ENCODE measurements at places on chromosomes 13 and 19. TPM values are rescaled to one million over a fixed set of nuclear protein-coding genes. Genes with fewer than 3 reads are reported as not detected.
A peak's percentile ranks its signal among the peaks of the same experiment; 100 is the strongest.

Gene ZNF575
- total RNA-seq = 1.1 TPM

Gene FAM32A
- total RNA-seq = 62.0 TPM

Gene IGSF23
- 0.37 TPM for total RNA-seq

Gene KIR3DL1
- total RNA-seq = not detected

Gene CACNG7
- total RNA-seq = 0.81 TPM

Gene A1BG
- total RNA-seq = 3.5 TPM

Gene MBD3L3
- total RNA-seq = 2.6 TPM

Gene FSD1
- 24.9 TPM for total RNA-seq

Gene FLT1
- total RNA-seq = 47.4 TPM

Gene ZNF776
- 31.0 TPM for total RNA-seq

Gene CCL25
- total RNA-seq = not detected

DNA sequence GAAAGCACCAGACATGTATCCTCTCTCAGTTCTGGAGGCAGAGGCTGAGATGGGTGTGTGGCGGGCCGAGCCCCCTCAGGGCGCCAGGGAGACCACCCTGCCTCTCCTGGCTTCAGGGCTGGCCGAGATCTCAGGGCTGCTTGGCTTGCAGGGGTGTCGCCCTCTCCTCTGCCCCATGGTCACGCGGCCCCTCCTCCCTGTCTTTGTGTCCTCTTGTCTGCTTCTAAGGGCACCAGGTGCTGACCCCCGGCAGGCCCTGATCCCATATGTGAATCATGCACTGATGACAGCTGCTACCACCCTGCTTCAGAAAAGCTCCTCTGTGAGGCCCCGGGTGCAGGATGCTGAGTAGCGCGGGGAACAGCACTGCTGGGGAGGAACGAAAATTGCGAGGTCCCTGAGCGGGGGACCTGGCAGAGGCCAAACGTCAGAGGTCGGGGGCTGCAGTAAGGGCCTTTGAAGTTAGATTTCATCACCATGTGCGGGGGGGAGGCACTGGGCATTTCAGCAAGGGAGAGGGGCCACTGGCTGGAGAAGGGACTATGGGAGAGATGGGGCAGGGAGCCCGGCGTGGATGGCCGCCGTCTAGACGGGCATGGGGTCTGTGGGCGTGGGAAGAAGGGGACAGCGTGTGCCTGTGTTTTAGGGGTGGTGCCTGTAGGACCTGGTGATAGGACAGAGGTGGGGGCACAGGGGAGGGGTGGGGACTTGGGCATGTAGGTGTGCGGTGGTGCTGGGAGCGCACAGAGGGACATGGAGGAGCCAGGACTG, 125.2 kb downstream of the KDM4B start:
- no peak for DNase-seq

- no peak for DNase-seq
Measured at GRCh38 chr19:32373585-32374295, 28.3 kb downstream of the ZNF507 start.

GRCh38 chr13:84050536-84050935, 168.3 kb upstream of the SLITRK1 start:
- no peak for DNase-seq

DNA sequence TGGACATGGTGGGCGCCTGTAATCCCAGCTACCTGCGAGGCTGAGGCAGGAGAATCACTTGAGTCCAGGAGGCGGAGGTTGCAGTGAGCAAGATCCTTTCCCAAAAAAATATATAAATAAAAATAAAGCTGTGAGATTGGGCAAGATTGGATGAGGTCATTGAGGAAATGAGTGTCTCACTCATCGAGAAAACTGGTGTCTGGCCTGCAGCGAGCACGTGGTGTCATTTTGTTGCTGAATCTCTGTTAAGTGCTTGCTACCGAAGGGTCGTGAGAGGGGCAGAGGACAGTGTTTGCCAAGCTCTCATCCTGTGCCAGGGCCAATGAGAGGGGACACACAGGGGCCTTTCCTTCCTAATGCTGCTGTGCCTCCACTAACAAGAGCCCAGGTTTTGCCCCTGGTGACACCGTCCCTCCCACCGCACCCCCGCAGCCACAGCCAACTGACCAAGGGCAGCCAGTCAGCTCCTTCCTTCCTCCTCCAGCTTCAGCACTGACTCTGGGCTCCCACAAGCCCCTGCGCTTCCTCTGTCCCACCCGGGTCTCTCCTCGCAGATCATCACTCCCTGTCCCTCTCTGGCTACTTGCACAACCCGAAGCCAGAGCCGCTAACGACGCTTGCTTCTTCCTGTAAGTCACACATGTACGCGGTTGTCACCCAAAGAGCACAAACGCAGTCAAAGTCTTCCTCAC, 3.2 kb downstream of the POLD1 start:
- DNase-seq = no peak

DNA sequence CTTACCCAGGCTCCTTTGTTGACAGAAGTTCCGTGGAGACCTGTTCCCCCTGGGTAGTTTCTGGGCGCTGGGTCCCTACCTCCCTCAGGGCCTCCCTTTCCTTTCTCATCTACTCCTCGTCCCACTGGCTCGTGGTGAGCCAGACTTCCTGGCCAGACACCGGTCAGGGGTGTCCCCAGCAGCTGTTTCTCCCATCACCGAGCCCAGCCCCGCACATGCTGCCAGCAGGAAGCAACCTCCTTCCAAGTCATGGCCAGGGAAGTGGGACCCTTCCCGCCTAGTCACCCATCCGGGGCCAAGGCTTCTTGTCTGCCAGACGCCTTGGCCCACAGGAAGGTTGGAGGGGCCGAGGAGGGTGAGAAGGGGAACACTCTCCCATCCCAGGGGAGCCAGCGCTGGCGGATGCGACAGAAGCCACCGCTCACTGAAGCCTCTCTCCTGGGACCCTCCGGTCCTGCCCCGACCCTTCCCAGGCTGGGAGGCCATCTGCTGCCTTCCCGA, 5.7 kb downstream of the PAK4 start:
- DNase-seq = no peak

DNA sequence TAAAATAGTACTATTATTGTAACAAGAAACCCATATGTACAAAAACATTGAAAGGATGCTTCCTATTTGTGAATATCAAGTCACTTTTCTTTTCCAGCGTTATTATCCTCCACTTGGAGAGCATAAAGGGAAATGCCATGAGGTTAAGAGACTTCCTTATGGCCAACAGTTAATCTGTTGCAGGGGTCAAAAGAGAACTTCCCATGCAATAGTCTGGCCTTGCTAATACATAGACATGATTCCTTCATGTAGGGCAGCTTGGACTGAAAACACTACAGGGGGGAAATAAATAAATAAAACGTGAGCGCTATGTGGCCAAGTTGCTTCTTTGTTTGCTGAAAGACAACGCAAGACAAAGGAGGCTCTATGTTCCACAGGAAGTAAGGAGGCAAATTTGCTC, 269.1 kb upstream of the EDNRB start:
- DNase-seq = no peak

DNA sequence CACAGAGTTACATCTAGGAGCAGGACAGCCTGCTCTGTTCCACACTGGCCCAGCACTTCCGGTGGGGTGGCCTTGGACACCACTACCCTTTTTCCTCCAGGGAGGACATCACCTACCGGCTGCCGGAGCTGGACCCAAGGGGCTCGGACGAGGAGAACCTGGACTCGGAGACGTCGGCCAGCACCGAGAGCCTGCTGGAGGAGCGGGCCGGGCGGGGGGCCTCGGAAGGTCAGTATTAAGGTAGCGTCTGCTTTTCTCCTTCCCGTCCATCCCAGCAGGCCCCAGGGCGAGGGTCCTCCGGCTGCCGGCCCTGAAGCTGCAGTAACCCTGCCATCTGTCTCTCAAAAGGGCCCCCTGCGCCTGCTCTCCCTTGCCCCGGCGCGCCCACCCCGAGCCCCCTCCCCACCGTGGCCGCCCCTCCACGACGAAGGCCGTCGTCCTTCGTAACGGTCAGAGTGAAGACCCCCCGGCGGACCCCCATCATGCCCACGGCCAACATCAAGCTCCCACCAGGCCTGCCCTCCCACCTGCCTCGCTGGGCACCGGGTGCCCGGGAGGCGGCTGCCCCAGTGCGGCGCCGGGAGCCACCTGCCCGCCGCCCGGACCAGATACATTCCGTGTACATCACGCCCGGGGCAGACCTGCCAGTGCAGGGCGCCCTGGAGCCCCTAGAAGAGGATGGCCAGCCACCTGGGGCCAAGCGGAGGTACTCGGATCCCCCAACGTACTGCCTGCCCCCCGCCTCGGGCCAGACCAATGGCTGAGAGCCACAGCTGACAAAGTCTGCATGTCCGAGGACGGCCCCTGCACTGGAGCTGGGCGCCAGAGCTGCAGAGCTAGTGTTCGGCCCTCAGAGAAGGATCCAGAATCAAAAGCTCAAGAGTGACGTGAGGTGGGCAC, 3.4 kb upstream of the USE1 start:
- no peak for DNase-seq

DNA sequence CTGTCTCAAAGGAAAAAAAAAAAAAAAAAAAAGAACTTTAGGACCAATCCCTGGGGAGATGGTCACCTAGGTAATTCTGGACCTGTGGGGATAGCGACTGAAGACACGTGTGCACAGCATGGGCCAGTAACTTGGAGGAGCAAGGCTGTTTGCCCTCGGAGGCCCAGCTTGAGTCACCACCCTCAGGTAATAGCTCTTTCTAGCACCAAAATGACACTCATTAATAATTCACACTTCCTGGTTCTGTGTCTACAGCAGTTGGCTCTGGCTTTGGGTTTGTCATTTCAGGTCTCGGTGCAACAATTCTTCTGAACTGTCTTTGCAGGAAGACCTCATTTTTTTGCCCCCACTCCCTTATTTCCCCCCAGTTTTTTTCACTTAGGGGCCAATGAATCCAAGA, 3.9 kb upstream of the ATP11A start:
- DNase-seq = no peak

GRCh38 chr19:30799865-30800755, 427.9 kb downstream of the ZNF536 start:
- peak; percentile 75 for DNase-seq

- no peak for DNase-seq
Measured at GRCh38 chr13:98984118-98984517, 6.3 kb upstream of the DOCK9 start.

- DNase-seq = no peak
Measured at GRCh38 chr19:20640023-20640422, 21.3 kb downstream of the ZNF626 start.

DNA sequence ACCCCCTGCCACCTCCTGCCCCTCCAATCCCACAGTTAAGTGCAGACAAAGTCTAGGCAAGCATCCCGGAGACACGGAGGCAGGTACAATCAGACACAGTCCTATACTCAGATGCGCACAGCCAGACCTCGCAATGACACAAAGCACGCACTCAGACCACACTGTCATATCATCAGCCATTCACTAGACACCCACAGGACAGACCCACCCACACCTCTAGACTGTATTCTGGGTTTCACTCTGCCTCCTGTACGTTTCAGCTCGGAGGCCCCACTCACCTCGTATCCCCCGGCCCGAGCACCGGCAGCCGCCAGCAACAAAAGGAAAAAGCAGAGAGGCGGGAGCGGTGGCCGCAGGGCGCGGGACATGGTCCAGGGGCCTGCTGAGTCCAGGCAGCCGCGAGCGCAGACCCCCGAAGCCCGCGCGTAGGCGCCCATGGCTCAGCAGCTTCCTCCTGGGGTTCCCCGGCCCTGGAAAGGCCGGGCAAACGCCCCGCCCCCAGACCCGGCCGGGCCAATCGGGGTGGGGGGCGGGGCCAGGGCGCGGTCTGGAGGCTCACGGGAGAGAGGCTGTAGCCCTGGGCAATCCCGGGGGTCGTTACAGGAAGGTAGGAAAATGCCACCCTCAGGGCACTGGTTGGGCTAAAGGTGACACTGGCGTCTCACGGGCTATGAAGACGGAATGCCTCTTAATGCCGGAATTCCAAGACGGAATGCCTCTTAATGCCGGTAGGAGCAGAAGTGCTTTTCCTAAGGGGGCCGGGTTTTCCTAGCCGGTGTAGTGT, at the start of the genes MAN2B1 and WDR83:
MAN2B1 (minus strand) TSS at position 478 of the 784 bp plus-strand sequence; CDS start at position 437, 41 bp downstream.
WDR83 (plus strand) TSS at position 543 of the 784 bp plus-strand sequence. CDS start 2,984 bp downstream, outside the sequence.
- DNase-seq = peak; percentile 76

- peak; percentile 47 for DNase-seq
Measured at GRCh38 chr19:31351056-31351854, 2.0 kb upstream of the TSHZ3 start.

DNA sequence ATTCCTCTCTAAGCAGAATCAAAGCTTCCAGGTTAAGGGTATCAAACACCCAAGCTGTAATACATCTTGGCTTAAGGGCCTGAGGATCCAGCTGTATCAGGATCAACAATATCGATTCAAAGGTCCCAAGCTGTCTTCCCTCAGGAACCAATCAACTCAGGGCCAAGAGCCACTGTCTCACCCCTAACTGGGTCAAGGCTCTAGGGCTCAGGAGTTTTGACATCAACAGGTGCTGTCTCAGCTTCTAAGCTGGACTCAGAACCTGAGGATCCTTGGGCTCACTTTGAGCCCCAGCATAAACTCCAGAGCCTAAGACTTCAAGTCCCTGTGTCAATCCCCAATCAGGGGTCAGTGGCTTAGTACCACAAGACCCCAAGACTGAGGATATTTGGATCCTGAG, 917 bp downstream of the FBXW9 start:
- no peak for DNase-seq

GRCh38 chr13:67343777-67344176, 113.6 kb upstream of the PCDH9 start:
- no peak for DNase-seq

DNA sequence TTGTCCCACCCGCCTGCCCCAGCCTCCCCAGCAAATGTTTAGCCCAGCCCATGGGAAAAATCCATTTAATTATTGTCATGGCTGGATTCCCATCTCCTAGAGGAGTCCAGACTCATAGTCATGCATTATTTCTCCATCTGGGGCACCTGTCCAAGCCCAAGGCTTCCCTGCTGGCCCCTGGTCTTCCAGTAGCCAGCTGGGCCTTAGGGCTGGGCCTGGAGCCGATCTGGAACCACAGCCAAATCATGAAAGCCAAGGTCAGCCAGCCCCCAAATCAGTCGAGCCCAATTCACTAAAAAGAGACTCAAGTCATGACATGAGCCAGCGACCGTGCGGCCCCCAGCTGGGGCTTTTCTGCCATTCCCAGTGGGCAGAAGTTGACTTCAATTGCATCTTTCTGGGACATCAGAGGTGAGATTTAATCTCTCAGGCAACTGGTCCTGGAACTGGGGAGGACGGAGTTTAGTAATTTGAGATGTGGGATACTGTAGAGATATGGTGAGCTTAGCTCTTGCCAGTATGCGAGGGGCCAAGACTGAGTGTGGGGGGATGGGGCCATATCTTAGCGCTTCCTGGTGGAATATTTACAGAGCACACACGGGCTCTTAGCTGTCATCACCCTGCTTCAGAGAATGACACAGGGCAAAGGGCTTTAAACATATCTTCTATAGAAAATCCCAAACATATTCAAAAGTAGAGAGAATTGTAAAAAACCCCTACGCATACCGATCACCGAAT, 9.4 kb upstream of the PGLYRP2 start:
- no peak for DNase-seq

- peak; percentile 62 for DNase-seq
Measured at GRCh38 chr13:26965952-26966700, 205.5 kb downstream of the USP12 start.

GRCh38 chr19:14796021-14796420, 17.7 kb upstream of the ADGRE2 start:
- no peak for DNase-seq

GRCh38 chr19:771332-771785, 20.4 kb downstream of the MISP start:
- DNase-seq = no peak
